Natural killer cell treated with Interleukin-12 subunit alpha and Interleukin-12 subunit beta and Interleukin-15 and Interleukin-18, amount 100 ng/mL, for 72 hours (primary cell): ENCODE measurements at places on chromosomes 3 and 15.

DNA sequence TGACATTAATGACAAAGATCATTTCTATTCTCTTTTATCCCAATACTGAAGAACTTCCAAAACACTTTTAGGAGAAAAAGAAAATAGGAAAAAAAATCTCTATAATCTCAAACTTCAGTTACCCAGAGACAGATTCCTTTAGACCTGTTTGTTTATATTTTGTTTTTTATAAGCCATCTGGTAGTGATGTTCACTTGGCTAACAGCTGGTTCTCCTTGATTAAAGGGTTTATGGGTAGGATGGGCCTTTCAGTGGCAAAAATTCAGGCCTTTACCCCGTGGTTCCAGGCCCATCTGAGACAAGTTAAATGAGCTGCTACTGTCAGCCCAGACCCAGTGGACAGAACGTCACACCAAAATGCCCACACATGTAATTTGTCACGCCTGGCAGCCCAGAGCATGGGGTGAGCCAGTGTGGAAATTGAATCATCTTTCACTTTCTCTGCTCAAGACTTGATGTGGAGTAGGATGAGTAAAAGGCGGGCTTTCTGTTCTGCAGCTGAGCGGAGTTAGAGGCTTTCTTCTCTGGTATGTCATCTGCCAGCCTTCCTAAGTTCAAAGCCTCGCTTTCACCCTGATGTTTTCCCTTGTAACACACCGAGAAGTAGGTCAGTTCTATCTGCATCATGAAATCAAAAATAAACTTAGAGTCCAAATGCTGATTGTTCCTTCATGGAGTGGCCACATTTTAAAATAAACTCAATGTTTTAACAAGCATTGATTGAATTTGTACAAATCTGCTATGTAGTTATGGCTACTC is 62.5 kb upstream of the SKOR1 start:
- no peak for DNase-seq

DNA sequence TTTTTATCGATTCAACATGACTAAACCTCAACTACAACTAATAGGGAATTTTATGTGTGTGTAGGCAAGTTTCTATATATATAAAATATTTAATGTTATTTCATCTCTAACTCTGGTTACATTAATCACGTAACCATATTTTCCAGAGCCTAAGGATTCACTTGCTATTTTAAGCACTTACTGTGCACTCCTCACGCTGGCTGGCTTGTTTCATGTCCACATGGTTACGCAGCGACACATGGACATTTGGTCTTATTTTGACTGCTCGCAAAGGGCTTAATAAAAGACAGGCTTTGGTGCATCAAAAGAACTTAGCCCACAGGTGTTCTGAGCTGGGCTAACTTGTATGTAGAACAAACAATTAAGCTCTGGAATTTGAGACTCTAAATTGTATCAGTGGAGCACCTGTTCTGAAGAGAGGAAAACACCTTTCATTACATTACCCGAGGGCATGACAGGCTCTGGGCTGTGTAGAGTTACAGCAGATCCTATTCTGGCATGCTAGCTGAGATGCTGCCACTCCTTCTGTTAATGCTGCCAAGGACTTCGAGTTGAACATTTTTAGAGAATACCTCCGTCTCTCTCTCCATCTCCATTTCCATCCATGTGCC is 130.0 kb upstream of the NR2F2 start:
- no peak for DNase-seq

DNA sequence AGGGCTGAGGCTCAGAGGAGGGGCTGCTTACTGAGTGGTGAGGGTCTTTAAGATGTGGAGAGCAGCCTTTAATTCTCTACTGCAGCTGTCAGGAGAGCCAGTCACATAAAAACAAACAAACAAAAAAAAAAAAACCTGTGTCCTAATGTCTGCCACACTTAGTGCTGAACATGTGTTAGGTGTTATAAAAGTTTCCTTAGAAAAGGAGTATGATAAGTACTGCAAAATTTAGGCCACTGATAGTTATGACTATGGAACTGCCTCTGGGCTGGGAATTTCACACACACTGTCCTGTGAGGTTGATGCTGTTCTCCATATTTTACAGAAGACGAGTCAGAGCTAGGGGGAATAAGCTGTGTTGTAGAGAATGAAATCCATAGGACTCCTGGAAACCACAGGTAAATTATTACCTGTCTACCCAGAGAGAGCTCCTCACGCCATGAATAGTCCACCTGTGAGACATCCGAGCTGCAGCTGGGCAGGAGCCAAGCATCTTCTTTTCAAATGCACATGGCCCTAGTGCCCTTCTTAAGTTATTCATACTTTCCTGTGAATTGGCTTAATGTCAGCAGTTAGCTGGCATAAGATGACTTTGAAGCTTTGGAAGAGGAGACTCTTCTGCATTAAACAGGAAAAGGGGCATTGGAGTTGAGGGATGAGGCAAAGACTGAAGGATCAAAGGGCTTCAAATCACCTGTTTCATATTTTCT is 34.5 kb upstream of the SKOR1 start:
- DNase-seq: no peak

DNA sequence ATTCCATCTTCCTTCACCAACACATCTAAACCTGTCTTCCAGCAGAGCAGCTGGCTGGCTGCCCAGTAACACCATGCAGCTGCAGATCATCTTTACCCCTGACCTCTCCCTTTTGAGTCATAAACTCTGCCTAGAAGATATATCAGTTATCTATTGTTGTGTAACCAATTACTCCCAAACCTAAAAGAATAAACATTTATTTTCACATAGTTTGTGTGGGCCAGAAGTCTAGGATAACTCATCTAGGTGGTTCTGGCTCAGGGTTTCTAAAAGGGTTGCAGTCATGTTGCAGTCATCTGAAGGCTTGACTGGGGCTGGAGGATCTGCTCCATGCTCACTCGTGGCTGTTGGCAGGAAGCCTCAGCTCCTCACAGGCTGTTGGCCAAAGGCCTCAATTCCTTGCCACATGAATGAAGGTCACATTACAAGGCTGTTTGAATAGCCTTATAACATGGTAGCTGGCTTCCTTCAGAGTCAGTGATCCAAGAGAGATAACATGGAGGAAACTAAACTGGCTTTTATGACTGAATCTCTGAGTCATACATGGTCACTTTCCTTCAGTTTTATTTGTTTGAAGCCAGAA is 92.8 kb downstream of the GOLIM4 start:
- DNase-seq: no peak

- no peak for DNase-seq
These were observed 59.5 kb upstream of the RYK start for GRCh38 chr3:134309987-134310700.

GRCh38 chr3:142705198-142705597 is 18.6 kb upstream of the TRPC1 start:
- no peak for DNase-seq

- no peak for DNase-seq
These were observed 91.2 kb downstream of the MB21D2 start for GRCh38 chr3:192826214-192827006.

DNA sequence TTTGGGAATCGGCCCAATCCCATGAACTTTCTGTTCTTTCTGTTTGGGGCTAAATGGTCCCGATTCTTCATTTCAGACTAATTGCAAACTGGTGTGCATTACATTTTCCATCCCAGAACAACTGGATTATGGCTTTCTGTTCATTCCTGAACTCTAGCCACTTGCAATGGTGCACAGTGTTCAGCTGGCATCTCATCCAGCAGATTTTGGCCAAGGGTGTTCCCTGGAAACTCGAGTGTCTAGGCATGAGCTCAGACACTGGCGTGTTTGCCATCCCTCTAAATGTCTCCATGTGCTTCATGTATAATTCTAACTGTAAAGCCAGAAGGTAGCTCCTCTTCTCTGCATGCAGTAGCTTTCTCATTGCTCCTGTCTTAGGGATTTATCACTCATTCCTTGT is 97.1 kb upstream of the MYZAP start:
- DNase-seq: no peak

- no peak for DNase-seq
These were observed 377.1 kb upstream of the TBL1XR1 start for GRCh38 chr3:177574222-177574856.

- no peak for DNase-seq
These were observed 366.6 kb downstream of the GBE1 start for GRCh38 chr3:81394651-81395524.

DNA sequence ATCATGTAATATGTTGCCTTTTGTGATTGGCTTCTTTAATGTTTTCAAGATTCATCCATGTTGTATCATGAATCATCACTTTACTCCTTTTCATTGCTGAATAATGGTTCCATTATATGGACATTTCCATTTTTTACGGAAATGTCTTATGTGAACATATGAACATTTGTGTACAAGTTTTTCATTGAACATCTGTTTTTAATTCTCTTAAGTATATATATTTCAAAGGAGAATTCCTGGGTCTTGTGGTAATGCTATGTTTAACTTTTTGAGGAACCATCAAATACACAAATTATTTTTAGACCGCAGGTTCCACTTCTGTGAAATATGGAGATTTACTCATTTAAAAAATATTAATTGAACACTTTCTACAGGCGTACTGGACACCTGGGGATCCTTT is 85.7 kb downstream of the ARIH1 start:
- no peak for DNase-seq

- DNase-seq: no peak
These were observed 57.5 kb downstream of the SCN10A start for GRCh38 chr3:38758557-38758956.

DNA sequence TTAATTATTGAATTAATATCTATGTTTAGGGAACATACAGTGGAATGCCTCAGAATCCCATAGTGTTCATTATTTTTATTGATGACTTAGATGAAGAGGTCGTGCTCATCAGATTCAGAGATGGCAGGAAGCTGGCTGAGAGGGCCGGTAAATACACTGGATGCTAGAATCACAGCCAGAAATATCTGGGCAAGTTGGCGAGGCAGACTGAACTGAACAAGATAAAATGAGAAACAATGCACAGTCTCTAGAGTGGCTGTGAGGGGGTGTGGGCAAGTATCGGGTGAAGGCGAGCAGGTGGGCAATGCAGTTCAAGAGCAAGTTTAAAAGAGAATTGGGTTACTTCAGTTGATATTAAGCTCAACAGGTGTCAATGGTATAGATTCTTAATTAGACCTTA is 5.9 kb downstream of the DGKG start:
- DNase-seq: no peak
